ENCODE measurements at places on chromosomes 2 and 18. TPM values are rescaled to one million over a fixed set of nuclear protein-coding genes. Genes with fewer than 3 reads are reported as not detected.

FBLN7 gene
- total RNA-seq: 1.8 TPM

SRD5A2 gene
- total RNA-seq: not detected

GRHL1 gene
- 1.3 TPM for total RNA-seq

TCF7L1 gene
- 2.3 TPM for total RNA-seq

APLF gene
- 2.6 TPM for total RNA-seq

MC2R gene
- total RNA-seq: not detected

PCARE gene
- total RNA-seq: not detected

CRACDL gene
- total RNA-seq: 7.3 TPM

DSC2 gene
- total RNA-seq: under 0.01 TPM

CCDC102B gene
- 3.0 TPM for total RNA-seq

Measured in epithelial cell of umbilical artery (primary cell).